ENCODE measurements at places on chromosomes 7 and 10.

DNA sequence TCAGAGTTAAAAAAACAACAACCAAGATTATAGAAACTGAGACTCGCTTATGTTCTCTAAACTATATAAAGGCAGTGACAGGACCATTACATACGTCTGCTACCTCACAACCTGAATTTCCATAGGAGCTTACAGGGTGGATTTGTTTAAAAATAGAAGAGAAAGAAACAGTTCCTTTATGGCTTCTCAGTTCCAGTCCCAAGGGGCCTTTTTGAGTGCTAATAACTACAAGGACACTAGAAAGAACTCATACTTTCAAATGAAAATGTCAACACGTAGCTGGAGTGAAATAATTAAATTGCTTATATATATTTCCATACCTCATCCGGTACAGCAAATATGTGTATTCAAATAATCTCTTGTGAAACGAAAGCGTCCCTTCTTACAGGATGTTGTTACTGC lies 19.7 kb downstream of the TSPAN12 start:
- no peak for DNase-seq

DNA sequence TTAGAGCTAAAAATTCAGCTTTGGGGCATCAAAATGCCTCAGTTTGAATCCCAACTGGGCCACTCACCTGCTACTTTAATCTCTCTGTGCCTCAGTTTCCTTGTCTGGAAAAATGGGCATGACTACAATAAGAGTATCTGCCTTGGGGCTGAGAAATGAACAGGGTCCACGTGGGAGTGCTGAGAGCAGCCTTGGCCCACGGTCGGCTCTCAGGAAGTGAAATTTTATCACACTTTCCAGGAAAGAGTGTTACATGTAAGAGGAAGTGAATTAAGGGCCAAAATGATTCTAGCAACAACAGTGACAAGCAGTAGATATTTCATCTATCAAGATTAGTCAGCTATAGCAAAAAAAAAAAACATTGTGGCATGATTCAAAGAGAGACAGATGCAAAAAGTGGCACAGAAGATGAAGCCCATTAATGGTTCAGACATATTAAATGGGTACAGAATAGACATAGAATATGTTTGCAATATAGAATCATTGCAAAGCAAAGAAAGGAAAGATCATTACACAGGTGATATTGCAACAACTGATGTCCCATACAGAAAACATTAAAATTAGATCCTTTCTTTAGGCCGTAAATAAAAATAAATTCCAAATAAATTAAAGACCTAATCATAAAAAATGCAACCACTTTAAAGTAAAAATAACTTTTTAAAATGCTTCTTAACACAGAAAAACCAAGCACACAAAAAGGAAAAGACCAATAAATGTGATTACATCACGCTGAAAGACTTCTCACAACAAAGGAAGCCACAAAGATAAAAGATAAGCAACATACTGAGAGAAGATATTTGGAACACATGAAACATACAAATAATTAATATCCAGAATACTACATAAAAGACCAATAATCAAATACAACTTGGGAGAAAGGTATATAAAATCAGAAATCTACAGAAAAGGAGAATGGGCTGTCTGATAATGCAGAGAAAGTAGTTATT lies 4.3 kb downstream of the TMEM273 start:
- DNase-seq = no peak

GRCh38 chr10:43683451-43684291 lies 35.0 kb upstream of the ZNF32 start:
- DNase-seq = peak; percentile 72

- DNase-seq = no peak
These were observed 269.8 kb downstream of the SKAP2 start for GRCh38 chr7:26594553-26594952.

DNA sequence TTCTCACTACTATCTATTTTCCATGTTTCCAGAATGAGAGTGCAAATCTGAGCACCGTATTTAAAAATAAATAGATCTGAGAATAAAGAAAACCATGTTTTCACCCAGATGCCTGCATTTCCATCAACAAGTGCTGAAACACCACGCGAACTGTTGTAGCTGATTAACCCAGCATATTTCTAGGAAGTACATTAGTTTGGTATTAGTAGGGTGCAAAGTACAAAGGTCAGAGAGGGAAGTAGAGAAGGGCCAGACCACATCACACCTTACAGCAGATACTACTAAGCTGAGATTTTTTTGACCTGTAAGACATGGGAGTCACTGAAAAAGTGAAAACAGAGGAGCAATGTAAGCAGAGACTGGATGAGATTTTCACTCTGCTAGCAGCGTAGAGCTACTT lies 181.3 kb downstream of the IMMP2L start:
- DNase-seq = no peak

DNA sequence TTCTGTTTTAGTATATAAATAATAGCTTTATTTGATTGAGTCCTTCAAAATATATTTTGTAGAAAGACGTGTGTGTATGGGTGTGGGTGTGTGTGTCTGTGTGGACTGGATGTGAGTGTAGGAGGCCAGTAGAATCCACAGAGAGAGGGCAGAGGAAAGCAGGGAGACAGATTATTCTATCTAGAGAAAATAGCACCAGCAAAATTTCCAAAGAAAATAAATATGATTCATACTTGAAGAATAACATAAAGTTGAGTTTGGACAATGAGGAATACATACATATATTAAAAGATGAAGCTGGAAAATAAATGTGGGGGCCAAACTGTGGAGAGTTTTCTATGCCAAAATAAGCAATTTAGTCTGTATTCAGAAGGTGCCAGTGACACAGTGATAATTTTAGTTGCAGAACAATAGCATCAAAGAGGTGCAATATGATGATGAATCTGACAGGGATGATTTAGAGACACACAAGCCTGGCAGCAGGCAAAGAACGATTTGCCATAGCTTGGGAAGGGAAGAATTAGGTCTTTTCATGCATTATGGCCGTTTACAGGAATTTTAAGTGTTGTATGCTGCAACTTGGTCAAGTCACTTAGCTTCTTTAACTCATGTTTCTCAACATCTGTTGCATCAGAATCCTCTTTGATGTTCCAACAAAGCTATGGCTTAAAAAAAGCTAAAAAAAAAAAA lies 121.3 kb downstream of the SEMA3A start:
- no peak for DNase-seq

DNA sequence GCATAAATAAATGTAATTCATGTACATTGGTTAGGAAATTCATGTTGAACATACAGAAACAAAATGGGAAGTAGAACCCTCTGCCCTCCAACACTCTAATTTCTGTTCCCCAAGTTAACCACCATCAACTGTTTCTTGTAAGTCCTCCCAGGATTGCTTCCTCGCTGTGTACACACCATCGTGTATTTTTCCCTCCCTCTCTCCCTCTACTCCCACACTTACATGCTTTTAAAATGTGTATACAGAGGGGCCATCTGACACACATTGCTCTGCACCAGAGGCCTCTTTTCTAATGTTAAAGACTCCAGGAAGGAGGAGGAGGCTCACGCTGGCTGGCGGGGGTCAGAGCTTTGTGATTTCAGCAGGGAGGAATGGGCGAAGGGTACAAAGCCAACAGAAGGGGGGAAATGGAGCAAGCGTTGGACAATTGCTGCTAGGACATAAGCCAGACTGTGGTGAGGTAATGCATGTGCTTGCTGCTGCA lies 1.9 kb upstream of the EPHA1 start:
- DNase-seq = no peak

- DNase-seq = peak; percentile 61
These were observed 856 bp downstream of the ARHGAP21 start for GRCh38 chr10:24722676-24723385.

DNA sequence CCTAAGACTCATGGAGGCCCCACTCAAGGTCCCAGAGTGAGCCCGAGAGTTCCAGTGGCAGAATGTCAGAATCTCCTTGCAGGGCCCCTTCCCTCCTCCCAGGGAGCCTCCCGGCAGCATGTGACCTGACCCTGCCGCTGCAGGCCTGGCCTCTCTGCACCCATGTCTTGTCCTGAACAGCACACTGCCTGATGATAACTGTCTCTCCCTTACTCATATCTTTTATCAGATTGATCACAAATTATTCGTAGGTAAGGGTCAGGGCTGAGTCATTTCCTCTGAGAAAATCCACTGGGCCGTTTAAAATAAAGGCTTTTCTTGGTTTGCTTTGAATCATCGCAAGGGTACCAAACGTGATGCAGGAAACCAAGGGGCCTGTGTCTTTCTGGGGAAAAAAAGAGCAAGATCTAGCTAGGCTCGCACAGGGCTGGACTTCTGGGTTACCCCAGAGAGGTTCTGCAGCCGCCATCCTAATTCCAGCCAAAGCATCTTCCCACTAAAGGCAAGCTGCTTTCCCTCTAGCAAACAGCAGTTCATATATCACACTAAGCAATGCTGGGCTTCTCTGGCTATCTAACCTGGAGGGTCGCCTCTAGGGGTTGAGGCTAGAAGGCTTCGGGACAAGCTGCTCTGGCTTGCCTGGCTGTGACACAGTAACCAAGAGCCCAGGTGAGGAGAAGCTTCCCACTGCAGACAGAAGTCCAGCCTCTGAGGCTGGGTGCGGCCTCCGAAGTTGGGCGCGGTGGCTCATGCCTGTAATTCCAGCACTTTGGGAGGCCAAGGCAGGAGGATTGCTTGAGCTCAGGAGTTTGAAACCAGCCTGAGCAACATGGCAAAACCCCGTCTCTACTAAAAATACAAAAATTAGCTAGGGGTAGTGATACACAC lies 104.9 kb downstream of the SPDYE5 start:
- DNase-seq = no peak

DNA sequence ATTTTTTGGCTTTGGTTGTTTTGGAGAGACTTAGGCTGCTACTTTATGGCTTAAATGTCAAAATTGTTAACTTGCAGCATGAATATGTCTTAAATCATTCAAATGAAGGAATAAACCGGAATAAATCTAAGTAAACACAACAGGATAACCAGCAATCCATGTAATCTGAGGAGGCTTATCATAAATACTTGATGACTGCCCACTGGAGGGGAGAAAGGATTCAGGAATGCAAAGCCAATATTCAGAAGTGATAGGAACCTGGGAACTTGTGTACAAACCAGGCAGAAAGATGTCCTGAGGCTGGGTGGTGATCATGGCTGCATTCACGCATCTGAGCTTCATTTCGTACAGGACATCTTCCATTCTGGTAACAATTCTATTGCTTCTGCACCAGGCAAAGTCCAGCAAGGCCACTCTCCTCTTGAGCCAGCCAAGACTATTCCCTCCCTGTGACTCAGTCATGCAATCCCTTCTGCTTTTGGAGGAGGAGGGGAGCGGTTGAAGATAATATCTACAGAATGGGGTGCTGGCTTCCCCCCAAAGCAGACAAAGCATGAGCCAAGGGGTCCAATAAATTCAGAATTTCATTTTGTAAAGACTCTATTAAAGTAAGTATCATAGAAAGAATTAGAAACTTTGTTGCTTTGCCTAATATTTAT lies 374.5 kb downstream of the PHTF2 start:
- DNase-seq = no peak

- DNase-seq = no peak
These were observed 2.6 kb downstream of the ZNF775 start for GRCh38 chr7:150381785-150382122.

DNA sequence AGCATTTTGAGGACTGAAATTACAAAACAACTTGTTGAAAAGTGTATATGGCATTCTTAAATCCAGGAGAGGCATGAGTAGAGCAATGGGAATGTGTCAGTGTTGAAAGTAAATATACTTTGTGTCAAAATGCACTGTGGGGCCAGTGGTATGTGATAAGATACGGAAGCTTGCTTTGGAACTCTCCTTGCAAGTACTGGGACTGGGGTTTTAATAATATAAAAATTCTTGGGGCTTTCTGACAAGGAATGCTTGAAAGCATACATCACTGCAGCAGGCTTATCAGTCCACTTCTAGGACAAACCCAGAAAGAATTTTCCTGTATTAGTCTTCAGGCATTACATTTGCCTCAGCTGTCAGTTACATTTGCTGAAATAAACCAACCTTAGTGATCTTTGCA lies 472.8 kb upstream of the FZD8 start:
- no peak for DNase-seq

DNA sequence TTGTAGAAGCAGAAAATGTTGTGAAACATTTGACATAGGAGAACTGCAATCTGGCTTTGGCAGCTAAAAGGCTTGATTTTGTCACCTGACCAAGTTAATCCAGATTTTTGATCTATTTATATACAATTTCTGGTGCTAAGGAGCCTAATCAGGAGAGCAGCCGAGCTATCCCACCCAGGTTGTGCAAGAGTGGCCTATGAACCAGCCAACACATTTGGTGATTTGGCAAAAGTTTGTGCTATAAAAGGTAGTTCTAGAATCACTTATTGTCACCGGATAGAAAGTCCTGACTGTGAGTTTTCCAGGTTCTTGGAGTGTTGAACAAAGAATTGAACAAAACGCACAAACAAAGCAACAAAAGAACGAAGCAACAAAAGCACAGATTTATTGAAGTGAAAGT lies 1.4 kb upstream of the SPAM1 start:
- DNase-seq = no peak

DNA sequence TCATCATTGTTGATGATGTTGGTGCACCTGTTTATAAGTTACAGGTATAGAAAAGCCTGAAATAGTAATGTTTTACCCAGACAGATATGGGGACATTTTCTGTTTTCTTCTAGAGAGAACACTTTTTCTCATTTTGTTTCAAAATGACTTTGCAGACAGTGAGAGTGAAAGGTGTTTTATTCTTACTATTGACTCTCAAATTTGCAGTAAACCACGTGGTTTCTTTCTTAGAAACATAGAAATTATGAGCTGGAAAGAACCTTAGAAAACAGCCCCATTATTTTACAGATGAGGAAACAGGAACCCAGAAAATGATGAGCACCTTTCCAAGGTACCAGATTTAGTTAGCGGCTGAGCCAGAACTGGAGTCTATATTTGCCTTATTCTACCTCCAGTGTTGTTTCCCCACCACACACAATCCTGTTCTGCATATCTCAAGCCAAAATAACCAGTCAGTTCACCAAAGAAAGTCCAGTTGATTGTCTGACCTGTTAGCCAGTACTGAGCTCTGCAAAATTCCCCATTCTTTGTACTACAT lies 138.9 kb upstream of the AHR start:
- DNase-seq = no peak

GRCh38 chr7:258476-259190 lies 31.3 kb upstream of the FOXL3 start:
- DNase-seq = peak; percentile 24

DNA sequence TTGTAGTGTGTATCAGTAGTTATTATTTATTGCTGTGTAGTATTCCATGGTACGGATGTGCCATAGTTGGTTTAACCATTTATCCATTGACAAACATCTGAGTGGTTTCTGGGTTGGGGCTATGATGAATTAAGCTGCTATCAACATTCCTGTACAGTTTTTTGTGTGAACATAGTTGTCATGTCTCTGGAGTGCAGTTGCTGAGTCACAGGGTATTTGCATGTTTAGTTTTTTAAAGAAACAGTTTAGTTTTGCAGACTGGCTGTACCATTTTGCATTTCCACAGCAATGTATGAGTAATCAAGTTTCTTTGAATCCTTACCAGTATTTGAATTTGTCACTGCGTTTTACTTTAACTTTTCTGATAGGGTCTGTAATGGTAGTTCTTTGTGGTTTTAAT lies 516.7 kb upstream of the CELF2 start:
- no peak for DNase-seq

- no peak for DNase-seq
These were observed 28.8 kb downstream of the PFKP start for GRCh38 chr10:3096149-3096548.

Measured in iPS-NIHi11 (cell line).